ENCODE measurements at places on chromosomes 1 and 21.

DNA sequence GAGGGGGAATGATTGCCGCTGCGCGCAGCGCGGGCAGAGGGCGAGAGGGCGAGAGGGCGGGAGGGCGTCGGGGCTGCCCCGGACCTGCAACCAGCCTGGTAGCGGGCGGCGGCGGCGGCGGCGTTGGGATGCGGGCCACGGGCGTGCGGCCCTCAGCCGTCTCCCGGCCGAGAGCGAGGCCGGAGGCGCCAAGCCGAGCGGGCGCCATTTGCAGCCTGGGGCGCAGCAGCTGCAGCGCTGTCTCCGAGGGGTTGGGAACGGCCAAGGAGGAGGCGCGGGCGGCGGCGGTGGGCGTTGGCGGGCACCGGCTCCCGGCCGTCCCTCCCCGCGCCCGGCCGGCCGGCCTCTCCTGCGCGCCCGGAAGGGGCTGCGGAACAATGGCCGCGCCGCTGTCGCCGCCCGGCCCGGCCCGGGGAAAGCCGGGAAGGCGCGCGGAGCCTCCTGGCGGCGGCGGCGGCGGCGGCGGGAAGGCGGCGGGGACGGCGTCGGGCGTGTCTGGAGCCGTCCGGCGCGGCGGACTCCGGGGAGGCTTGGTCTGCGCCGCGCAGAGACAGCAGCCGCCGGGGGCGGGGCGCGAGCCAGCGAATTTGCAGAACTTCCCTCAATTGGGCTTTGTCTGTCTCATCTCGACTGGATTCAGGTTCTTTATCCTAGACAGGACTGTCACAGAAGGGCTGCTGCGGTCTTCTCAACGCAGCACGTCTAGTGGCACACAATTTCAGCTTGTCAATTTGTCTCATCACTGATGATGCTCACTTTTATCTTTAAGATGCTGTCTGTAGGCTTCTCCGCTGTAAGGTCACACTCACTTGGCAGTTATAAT, 35.7 kb downstream of the ZBTB8B start:
- DNase-seq = peak; percentile 56

GRCh38 chr1:100325415-100326324, 26.6 kb upstream of the CDC14A start:
- DNase-seq = no peak

DNA sequence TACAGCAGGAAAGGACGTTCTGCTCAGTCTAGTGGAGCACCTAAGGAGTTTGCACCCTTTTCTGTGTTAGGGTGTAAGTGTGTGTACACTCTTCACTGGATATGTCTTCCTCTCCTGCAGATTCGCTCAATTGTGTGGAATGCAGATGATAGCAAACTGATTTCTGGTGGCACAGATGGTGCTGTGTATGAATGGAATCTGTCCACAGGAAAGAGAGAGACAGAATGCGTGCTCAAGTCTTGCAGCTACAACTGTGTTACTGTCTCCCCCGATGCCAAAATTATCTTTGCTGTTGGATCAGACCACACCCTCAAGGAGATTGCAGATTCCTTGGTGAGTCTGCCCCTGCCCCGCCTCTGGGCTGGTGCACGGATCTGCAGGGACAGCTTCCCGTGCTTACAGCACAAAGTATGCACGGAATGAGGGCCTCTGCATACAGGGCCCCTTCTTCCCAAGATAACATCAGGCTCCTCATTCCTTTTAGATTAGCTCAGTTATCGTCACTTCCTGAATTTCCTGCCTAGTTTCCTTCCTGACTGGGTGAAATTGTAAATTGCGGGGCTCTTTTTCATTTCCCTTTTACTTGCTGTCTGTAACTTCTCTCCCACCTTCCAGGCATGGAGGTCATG, 34.6 kb downstream of the CFAP57 start:
- DNase-seq = no peak

- no peak for DNase-seq
Measured at GRCh38 chr1:202266061-202266765, 72.6 kb downstream of the LGR6 start.

- DNase-seq = no peak
Measured at GRCh38 chr1:196466166-196466565, 142.1 kb downstream of the KCNT2 start.

DNA sequence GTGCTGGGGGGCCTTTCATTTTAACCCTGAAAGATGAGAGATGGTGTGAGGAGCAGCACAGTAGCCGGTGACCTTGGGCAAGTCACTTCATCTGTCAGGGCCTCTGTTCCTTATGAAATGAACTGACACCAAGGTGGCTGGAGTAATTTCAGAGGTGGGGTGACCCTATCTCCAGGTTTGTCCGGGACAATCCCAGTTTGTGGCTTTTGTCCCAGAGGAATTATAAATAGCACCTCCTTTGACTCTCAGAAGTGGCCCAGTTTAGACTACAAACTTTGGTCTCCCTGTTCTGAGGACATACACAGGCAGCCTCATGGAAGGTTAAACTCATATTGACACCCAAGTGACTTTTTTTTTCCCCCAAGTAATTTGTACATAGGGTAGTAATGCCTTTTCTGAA, 14.6 kb downstream of the ACTN2 start:
- no peak for DNase-seq

DNA sequence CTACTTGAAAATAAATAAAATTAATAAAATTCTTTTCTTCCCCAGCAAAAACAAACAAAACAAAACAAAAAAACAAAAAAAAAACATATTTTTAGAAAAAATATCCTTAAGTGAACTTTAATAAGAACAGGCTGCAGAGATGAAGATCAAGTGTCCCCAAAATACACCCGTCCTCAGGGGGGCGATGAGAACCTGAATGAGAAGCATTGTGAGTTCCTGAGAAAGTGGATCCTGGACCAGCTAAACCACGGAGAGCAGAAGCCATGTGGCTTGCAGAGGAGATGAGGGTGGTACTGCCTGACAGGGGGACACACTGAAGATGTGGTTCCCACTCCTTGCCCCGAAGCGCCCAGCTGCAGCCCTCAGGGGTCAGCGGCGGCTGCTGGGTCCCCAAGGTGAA, 89.3 kb downstream of the ITPKB start:
- no peak for DNase-seq

DNA sequence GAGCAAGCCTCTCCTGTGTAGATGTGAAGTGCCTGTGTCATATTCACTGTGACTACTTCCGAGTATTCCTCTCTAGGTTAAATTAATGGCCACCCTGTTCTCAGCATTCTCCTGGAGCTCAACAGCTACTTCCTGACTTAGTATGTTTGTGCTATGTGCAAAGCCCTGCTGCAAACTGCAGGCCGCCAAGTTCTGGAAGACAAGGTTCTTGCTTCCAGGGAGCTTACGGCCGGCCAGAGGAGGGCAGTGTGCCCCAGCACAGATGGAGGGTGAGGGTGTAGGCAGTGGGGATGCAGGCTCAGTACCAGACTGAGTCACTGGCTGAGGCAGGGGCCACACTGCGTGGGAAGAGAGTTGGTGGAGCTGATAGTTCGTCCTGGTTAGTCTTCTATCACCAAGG, 43.2 kb downstream of the ELK4 start:
- DNase-seq = peak; percentile 46

DNA sequence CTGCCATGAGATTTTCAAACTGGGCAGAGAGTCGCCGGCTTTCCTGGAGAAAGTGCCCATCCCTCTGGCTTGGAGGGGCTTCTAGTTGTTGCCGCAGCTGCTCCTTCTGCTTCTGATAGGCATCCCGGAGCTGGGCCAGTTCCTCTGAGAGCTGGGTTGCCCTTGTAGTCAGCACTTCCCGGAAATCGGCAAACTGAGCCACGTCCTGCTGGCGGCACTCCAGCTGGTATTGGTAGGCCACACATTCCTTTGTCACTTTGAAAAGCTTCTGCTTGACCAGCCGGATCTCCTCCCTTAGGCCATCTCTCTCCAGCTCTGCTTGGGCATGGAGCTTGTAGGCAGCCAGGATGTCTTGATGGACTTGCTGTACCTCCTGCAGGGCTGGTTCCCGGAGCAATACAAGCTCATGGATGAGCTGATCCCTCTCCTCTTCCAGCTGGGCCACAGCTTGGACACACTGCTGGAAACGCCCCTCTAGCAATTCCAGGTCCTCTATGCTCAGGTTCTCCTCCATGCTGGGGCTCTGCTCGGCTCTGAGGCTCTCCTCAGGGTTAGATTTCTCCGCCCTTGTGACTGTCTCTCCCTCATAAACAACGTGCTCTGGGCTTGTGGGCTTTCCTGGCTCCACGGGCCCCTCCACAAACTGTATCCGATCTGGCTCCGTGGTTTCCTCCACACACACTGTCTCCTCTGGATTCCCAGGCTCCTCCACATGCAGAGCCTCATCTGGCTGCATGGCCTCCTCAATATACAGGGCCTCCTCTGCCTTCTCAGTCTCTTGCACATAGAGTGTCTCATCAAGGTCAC, 7.3 kb downstream of the SYNC start:
- DNase-seq = no peak

DNA sequence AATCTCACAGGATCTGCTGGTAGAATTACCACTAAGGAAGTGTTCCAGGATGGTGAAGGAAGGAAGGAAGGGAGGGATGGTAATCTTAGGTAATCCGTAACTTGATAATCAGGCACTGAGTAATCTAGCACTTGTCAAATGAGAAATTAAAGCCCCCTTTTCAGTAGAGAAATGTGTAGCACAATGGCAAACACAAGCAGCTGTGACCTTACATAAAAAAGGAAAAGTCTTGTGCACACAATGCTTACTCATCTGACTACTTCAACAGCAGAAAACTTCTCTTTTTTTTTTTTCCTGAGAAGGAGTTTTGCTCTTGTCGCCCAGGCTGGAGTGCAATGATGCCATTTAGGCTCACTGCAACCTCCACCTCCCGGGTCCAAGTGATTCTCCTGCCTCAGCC, 6.1 kb downstream of the NUP210L start:
- no peak for DNase-seq

GRCh38 chr21:33434770-33435360, 31.7 kb downstream of the IFNGR2 start:
- DNase-seq = no peak

GRCh38 chr1:177912991-177913390, 56.9 kb downstream of the SEC16B start:
- no peak for DNase-seq

GRCh38 chr1:8409106-8409505, 91.2 kb downstream of the SLC45A1 start:
- no peak for DNase-seq

- no peak for DNase-seq
Measured at GRCh38 chr1:28175955-28176485, 470 bp downstream of the PTAFR start.

GRCh38 chr1:169546087-169546995, 39.9 kb downstream of the F5 start:
- peak; percentile 64 for DNase-seq

DNA sequence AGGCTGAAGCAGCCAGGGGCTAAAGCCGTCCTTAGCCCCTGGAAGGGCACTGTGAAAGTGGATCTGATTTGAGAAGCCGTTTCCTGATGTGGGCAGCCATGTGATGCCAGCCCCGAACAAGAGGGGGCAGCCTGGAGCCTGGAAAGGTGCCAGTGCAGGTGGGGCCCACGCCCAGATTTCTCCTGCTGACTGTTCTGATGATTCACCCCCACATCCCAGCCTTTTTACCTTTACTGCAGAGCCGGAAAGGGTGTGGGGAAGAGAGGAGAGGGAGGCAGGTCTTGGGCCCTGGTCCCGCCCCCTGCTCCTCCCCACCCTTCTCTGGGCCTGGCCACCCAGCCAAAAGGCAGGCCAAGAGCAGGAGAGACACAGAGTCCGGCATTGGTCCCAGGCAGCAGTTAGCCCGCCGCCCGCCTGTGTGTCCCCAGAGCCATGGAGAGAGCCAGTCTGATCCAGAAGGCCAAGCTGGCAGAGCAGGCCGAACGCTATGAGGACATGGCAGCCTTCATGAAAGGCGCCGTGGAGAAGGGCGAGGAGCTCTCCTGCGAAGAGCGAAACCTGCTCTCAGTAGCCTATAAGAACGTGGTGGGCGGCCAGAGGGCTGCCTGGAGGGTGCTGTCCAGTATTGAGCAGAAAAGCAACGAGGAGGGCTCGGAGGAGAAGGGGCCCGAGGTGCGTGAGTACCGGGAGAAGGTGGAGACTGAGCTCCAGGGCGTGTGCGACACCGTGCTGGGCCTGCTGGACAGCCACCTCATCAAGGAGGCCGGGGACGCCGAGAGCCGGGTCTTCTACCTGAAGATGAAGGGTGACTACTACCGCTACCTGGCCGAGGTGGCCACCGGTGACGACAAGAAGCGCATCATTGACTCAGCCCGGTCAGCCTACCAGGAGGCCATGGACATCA, at the start of gene SFN:
Gene SFN (plus strand): TSS at position 369 of the 904 bp plus-strand sequence. CDS start 64 bp downstream, at position 433.
- no peak for DNase-seq

- peak; percentile 12 for DNase-seq
Measured at GRCh38 chr1:55378582-55378981, 163.4 kb upstream of the USP24 start.

DNA sequence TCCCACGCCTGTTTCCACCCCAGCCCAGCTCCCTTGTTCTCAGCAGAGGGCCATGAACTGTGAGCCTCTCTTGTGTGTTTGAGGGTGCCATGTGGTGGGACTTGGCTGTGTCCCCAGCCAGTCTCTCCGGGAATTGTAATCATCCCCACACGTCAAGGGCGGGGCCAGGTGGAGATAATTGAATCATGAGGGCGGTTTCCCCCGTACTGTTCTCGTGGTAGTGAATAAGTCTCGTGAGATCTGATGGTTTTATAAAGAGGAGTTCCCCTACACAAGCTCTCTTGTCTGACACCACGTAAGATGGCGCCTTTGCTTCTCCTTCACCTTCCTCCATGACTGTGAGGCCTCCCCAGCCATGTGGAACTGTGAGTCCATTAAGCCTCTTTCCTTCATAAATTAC, 57.2 kb upstream of the COL6A2 start:
- no peak for DNase-seq

DNA sequence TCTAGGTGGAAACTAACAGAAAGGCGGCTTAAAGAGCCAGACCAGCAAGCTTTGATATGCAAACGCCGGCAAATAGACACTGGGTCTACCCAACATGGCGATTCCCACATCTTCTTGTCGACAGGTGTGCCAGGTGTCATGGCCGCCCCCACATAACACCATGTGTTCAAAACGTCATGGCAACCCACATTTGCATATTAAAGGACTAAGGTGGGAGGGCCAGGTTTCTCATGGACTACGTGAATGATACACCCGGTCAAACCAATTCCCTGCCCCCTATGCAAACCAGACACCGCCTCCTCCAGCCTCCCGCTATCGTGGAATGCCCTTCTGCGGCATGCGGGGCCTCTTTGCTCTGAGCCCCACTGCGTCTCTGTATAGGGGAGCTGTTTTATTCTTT, 41.3 kb downstream of the ICOSLG start:
- peak; percentile 2 for DNase-seq

- no peak for DNase-seq
Measured at GRCh38 chr1:55618199-55618598, 403.0 kb upstream of the USP24 start.

DNA sequence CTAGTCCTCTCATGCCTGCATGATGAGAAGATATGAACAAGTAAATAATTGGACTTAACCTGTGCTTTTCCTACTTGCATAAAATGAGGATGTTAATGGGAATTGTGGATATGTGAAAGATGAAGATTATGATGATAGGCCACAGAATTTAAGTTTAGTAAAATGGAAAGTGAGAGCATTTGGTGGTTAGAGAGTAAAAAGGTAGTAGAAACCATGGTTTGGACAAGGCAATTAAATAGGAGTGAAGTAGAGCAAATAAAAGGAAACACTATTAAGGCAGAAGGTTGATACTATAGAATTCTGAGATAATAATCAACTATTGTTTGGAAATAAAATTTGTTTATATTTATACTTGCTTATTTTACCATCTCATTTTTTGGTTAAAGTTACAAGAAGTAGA, 1162.5 kb downstream of the MRPL39 start:
- DNase-seq = no peak

- DNase-seq = no peak
Measured at GRCh38 chr1:21653744-21654100, 15.4 kb downstream of the RAP1GAP start.
